ENCODE measurements at places on chromosomes 1 and 21.

- DNase-seq = no peak
These were observed 306.6 kb downstream of the CTH start for GRCh38 chr1:70717656-70718055.

- DNase-seq = no peak
These were observed 235.8 kb upstream of the C1orf105 start for GRCh38 chr1:172184506-172185191.

GRCh38 chr21:42468491-42469131 is 27.4 kb downstream of the RSPH1 start:
- no peak for DNase-seq

GRCh38 chr1:36092166-36092797 is 3.6 kb downstream of the ADPRS start:
- DNase-seq = no peak

DNA sequence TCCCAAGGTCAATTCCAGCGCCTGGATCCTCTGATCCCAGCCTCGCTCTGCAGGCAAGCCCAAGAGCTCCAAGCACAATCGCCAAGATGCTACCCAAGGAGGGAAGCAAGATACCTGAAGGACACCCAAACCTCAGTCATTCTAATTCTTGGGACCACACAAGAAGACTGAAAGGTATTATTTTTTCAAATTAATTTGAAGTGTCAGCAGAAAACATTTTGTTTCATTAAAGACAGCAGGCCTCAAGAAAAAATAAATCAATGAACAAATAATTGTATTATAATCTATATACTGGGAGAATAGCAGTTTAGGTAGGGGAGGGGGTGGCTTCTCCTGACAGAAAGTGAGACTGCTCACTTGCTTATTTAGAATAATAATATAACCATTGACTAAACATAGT is 347.8 kb downstream of the HHAT start:
- no peak for DNase-seq

DNA sequence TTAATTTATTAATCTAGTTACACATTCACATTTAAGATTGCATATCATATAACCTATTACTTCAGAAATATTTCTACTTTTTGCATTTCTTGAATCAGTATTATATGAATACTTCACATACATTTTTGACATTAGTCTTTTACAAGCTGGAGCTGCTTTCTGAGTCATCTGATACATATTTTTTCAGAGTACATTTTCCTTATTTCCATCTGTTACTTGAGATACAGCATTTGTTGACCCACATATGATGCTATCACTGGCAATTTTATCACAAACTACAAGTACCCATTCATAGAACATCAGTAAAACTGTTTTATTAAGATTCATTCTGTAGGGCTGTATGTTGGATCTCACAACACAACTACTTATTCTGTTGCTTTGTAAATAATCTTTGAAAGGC is 367.2 kb upstream of the ST6GALNAC5 start:
- DNase-seq = no peak

- DNase-seq = no peak
These were observed 33.2 kb upstream of the KIAA0040 start for GRCh38 chr1:175225805-175226129.

- no peak for DNase-seq
These were observed 59.5 kb downstream of the ACBD3 start for GRCh38 chr1:226126824-226127569.

GRCh38 chr1:6168947-6169586 is 11.1 kb downstream of the CHD5 start:
- DNase-seq = no peak

DNA sequence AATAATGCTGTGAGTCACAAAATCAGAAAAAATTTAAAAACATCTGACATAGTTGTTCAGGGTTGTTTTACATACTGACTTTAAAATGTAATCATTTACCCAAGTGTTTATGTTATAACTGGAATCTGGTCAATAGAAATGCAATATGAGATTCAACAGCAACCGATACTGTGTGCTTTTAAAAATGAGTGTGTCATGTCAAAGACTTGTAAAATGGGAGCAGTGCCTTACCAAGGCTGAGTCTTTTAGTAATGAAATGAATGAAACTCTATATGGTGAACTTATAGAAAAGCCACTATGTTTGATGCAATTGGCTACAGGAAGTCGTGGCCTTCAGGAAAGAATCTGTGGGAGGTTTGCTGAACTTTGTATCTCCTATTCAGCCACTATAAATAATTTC is 570.2 kb downstream of the DPYD start:
- no peak for DNase-seq

- DNase-seq = no peak
These were observed 13.0 kb downstream of the FMO1 start for GRCh38 chr1:171261336-171261735.

- no peak for DNase-seq
These were observed 40.1 kb downstream of the SLC9C2 start for GRCh38 chr1:173562813-173563212.

- DNase-seq = no peak
These were observed 57.2 kb upstream of the SGIP1 start for GRCh38 chr1:66476774-66477173.

- DNase-seq = no peak
These were observed 45.5 kb downstream of the UTP25 start for GRCh38 chr1:209873067-209873799.

- no peak for DNase-seq
These were observed 4.3 kb downstream of the PAQR7 start for GRCh38 chr1:25871086-25871703.

- DNase-seq = no peak
These were observed 70.8 kb upstream of the KCND3 start for GRCh38 chr1:112060261-112060660.

DNA sequence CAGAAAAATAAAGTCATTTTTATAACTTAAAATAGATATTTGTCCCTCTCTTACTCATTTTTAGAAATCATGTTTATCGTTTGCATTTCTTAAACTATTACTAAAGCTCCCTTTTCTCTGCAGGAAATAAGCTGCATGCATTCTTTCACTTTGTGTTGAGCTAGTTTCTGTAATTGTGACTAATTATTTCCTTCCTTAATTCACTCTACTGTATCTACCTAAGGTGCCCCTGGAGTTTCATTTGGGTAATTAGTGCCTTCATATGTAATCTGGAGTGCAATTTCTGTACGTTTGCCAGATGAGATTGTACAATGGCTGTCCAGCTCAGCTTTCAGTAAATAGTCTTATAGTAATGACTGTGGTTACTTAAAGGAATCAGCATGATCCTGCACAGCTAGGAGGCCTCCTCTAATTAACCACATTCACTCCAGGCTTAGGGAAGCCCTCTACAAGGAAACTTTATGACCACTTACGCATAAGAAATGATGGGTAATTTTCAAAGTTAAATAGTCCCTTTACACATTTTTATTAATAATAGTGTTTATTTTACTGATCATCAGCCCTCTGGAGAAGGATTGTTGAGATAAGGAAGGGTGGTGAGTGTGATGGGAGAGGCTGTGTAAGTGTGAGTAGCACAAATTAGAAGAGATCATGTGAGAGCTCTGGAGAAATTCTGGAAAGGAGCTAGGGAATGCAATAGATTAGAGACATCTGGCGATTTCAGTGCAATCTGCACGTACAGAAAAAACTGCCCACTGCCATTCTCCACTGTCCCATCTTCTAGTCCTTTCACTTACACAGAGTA is 86.8 kb downstream of the LRRC8C start:
- DNase-seq = no peak

- DNase-seq = no peak
These were observed 2.2 kb upstream of the FOXD3 start for GRCh38 chr1:63320022-63320721.

All from T-helper 2 cell treated with Interferon-gamma antibody and Interleukin-4, amounts not matched to agents 5 μg/mL and 100 μg/mL, for 36 hours (primary cell).